CD4-positive, CD25-positive, alpha-beta regulatory T cell (primary cell): ENCODE measurements at places on chromosomes 3 and 15. TPM values are rescaled to one million over a fixed set of nuclear protein-coding genes. Genes with fewer than 3 reads are reported as not detected.

CLRN1 gene
- polyA plus RNA-seq: not detected

ZNF385D gene
- not detected for polyA plus RNA-seq

DNA sequence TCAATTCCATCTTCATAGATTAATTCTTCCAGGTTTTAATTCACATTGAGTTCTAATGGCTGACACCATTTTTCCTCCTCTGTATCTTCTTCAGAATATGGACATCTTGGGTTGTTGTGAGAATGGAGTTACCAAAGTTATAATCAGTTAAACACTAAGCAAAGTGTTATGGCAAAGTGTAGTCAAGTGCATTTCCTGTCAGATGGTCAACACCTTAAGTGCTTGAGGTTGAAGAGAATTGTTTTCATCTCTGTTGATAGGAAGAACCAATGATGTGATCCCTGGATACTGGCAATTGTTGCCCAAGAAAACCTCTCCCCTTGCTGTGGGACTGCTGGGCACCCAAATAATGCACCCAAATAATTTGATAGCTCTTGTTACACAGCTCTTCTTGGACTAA is 102.6 kb upstream of the SATB1 start:
- H3K27ac ChIP-seq: no peak overlapping the region
- no peaks in the 10 kb centered on the region for H3K4me1 ChIP-seq
- no peak for DNase-seq
- no peaks in the 10 kb centered on the region for H3K36me3 ChIP-seq

GRCh38 chr3:72633534-72633933 is 214.7 kb downstream of the SHQ1 start:
- H3K36me3 ChIP-seq: no peaks in the 10 kb centered on the region
- DNase-seq: no peak

- no peak overlapping the region for H3K4me3 ChIP-seq
- H3K27ac ChIP-seq: no peak overlapping the region
- no peaks in the 10 kb centered on the region for H3K27me3 ChIP-seq
- H3K4me1 ChIP-seq: no peaks in the 10 kb centered on the region
- no peak for DNase-seq
- H3K36me3 ChIP-seq: no peaks in the 10 kb centered on the region
Measured at GRCh38 chr15:48396020-48396419, 64.8 kb downstream of the DUT start.

- no peak for DNase-seq
- no peak overlapping the region for H3K27ac ChIP-seq
- H3K27me3 ChIP-seq: no peaks in the 10 kb centered on the region
- no peaks in the 10 kb centered on the region for H3K4me1 ChIP-seq
Measured at GRCh38 chr3:106114848-106115247, 246.0 kb upstream of the CBLB start.
